ENCODE measurements at places on chromosomes 16 and 17.

DNA sequence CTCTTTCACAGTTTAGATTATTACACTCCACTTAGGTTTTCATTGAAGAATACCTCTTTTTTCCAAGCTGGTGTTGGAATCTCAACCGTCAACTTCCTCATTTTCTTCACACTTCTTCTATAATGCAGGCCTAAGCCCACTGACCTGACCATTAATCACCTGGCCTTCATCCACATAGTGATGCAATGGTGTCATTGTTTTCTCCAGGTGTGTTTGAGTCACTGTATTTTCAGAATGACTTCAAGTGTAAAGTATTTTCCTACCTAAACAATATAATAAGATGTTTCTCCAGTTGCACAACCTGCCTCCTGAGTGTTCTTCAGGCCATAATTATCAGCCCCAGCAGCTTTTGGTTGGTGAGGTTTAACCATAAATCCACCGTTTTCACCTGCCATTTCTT, 1675.1 kb downstream of the TP53TG3F start:
- no peak for DNase-seq

- no peak for DNase-seq
These were observed 144.7 kb downstream of the ENGASE start for GRCh38 chr17:79219208-79219935.

DNA sequence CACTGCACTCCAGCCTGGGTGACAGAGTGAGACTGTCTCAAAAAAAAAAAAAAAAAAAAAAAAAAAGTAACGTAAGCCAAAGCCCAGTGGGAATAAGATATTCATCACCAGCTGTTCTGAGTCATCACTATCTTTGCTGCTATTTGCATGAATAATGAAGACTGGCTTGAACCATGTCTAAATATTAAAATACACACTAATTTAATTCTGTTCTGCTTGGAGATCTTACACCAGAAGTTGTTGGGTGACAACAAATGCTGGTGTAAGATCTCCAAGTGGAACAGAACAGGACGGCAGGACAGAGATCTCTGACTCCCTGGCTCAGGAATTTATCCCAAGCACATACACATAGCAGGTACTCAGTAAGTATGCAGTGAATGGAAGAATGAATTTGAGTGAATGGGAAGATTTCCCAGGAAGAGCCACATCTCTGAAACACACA, 19.6 kb downstream of the DNAH17 start:
- no peak for DNase-seq

DNA sequence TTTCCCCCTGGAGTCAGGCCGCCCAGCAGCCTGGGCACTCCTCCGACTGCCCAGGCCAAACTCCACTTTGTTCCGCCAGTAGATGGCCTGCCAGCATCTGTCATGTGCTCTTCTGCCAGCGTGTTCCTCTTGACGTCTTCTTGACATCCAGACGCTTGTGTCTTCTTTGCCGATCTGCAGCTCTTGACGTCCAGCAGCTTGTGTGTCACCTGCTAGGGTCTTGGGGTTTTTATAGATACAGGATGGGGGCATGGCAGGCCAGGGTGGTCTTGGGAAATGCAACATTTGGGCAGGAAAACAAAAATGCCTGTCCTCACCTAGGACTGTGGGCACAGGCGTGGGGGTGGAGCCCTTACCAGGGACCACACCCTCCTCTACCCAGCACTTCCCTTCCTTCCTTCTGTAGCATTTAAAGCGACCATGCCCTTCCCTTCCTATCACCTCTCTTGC, 88.7 kb downstream of the BMERB1 start:
- DNase-seq = no peak

- no peak for DNase-seq
These were observed 23.8 kb downstream of the OSBPL7 start for GRCh38 chr17:47797797-47798196.

DNA sequence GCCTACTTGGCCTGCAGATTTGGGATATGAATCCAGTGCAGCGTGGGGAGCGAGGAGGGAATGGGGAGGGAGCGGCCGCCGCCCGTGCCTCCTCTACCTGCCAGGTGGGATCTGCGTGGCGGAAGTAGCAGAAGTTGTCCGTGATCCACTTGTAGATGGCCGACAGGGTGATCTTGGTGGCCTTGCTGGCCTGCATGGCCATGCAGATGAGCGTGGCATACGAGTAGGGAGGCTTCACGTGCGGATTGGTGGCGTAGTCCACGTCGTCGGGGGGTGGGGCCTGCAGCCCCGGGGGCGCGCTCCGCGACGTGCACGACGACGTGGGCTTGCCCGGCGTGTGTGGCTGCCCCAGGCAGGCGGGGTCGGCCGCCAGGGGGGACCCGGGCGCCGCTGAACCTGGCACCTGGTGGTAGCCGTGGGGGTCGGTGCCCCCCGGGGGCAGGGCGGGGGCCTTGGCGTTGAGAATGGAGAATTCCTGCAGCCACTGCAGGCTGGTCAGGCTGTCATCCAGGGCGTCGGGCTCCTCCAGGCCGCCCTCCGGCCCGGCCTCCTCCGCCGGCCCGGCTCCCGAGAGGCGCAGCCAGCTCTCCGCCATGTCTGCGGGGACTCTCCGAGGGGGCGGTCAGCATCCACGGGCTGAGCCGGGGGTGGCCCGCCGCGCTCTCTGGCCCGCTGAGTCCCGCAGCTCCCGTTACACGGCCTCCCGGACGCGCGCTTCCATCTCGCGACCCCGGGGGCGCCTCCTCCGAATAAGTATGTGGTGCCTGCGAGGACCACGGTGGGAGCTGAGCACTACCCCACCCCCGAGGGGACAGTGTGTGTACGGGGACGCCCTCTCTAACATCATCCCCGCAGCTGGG, 1.0 kb downstream of the FOXJ1 start:
- DNase-seq = no peak
